ENCODE measurements at places on chromosomes 2 and 18.

DNA sequence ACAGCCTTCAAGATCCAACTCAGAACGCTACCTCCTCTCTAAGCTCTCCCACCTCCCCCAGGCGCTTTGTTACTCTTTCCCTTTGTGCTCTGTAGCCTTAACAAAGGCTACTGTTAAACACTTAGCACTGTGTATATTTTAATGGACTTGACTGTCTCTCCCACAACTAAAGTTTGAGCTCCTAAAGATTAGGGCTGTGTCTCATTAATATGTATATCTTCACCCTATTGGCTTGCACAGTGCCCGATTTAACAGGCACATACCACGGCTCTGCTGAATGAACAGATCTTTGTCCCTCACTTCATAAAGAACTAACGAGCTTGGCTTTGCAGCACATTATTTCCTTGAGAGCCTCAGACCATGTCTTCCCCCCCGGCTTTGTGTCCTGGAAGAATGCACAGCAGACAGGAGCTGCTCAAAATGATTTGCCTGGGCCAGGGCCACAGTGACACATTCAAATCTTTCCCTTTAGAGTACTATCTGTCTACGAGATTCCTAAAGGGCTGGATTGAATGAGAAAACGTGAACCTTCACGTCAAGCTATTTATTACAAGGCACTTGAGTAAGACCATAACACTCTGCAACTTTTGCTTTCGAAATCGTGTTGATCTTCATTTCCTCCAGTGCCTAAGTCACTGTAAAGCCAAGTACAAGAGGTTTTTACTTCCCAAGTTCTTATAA is 22.1 kb downstream of the ABHD3 start:
- peak; percentile 47 for DNase-seq

DNA sequence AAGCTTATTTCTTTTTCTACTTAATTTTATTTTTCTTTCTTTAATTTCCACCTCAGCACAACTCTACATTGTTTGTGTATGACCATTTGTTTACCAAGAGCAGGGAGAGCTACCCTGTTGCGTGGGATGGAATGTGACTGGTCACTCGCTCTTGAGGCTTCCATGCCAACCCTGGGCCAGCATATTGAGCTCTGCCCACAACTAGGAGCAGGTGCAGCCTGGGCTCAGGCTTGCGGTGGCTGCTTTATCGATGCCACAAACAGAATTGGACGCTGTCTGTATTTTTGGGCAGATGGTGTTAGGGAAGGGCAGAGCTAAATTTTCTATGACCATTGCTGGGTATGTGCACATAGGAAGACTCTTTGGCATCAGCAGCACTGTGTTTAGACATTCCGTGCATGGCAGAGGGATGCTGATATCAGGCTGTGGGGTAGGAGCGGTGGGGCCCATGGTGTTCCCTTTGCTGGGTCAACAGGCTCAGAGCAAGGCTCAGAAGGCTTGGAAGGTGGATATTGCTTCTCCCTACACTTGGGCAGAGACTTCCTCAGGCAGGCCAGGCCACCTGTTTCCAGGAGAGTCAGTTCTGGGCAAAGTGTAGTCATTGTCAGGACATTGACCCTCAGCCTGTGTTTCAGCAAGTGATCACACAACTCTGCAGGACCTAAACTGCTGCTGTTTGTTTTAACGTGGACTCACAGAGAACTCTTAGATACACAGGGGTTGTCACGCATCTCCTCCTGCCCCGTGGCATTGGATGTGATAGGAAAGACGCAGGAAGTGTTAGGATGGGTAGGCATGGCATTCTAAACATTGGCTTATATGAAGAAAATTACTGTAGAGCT is 40.2 kb downstream of the TMEM182 start:
- no peak for DNase-seq

DNA sequence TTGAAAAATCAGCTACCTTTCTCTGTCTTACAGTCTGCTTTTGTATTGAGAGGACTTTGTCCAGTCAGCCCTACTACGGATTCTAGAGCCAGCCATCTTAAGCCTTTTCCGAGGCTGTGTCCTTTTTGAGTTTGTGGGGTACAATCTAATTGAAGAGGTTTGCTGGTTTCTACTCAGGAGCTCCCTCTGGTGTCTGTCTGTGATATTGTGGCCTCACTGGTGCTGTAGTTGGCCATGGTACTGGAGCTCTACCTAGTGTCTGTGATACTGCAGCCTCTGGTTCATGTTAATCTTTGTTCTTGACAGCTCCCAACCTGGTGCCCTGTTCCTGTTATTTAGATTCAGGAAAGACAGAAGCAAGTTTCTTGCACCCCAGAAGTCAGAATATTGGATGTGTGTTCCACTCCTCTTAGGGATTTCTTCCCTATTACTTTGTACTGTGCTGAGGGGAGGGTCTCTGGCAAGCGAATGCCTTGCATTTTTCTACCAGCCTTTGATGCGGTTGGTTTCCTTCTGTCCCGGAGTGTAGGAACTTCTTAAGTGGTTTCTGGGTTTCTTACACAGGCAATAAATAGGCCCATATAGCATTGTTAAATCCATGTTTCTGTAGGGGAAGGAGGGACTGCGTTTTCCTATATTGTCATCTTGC is 78.5 kb downstream of the ACSL3 start:
- peak; percentile 29 for DNase-seq

DNA sequence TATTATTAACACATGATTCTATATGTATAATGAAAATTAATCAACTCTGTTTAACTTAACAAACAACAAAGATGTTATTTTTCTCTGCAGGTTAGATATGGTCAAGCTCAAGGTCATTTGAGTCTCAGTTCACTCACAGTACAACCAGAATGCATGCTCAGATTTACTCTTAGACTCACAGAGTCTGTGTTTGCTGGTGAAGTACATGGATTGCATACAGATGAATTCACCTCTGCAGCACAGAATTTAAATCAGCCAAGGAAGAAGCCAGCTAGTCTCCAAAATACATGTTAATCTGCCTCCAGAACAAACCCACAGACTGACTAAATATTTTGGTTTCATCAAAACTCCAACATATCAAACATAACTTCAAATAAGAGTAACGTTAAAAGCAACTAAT is 424.5 kb downstream of the RAD51AP2 start:
- no peak for DNase-seq

DNA sequence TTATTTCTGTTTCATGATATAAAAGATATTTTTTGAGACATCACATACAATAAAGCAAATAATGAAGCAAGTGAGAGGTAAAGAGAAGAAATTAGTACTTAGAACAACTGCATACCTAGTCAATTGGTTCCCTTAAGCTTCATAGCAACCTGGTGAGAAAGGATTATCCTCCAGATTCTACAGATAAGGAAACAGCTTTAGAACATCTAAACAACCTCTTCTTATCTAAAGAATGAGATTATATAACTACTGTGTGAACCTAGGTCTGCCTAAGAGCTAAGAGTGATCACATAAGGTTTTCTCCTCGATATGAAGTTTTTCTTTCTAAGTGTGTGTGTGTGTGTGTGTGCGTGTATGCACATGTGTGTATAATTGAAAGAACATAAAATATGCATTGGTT is 265.1 kb downstream of the NOL4 start:
- no peak for DNase-seq

DNA sequence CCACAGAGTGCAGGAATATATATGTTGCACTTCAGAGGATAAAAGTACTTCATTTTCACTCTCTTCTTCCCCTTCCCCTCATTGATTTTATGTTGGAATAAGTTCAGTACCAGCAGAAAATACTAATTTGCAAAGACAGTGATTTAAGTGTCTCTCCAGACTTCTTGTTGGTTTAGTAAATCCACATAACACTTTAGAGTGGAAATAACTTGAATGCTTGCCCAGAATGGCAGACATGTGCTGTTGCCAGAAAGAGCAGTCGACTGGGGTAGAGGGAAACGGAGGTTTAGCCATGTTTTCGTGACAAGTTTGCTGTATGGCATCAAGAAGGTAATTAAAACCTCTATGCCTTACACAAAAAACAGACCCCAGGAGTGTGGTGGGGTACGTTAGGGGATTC is 246.0 kb upstream of the CXCR4 start:
- DNase-seq, result no peak

DNA sequence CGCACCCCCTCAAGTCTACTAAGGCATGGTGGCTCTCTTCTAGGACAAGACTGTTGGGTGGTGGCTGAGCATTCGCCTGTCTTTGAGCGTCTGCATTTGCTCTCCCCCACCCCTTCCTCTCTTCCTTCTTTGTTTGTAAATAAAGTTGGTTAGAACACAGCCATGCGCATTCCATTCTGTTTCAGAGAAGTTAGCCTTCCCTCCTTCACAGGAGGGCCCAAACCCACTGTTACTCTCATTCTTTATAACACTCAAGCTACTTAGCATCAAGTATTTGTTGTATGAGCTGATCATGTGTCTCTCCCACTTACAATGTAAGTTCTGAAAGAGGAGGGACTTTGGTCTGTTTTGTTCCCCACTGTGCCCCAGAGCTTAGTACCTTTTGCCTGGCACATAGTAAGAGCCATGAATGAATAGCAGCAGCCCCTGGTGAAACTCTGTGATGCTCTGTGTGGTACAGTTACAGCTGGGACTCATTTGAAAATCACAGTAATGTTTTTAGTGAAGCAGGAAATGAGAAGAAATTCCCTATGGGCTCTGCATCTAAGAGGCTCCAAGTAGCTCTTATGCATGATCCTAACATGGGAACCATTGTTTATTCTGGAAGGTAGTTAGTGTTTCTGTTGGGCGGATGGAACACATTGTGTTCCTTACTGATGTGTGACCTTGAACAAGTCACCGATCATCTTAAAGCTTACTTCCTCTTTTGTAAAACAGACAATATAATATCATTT is 7.7 kb downstream of the MGAT5 start:
- DNase-seq, result no peak

Measured in T-cell (primary cell).